ENCODE measurements at places on chromosomes 3 and 15.
A peak's percentile ranks its signal among the peaks of the same experiment; 100 is the strongest.

DNA sequence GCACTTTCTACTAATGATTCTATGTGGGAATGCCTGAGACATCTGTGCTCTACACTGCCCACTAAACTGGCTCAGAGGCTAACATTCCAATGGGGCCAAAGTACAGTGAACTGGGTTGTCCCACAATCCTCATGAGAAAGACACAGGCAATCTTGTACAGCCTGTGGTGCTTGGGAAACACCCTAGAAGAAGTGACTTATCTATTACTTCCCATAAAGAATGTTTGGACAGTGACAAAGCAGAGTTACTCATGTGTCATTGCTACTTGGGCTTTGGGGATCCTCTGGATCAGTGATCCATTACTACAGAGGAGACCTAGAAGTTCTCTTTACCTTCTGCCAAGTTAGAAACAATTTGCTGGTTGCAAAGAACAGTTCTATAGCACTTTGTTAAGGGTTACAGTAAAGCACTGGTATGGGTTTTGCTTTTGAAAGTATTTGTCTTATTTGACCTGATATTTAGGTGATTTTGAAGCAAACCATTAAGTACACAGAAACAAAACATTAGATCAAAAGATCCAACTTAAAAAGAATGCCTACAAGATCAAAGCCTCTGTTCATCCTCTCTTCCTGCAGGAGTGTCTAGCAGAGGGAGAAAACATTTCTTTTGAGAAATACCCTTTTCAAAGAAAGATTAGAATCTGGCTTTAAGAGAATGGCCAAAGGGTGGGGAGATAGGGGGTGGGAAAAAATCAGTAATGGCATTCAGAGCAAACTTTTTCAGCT, 75.8 kb downstream of the CTNNB1 start:
- no peak for DNase-seq

DNA sequence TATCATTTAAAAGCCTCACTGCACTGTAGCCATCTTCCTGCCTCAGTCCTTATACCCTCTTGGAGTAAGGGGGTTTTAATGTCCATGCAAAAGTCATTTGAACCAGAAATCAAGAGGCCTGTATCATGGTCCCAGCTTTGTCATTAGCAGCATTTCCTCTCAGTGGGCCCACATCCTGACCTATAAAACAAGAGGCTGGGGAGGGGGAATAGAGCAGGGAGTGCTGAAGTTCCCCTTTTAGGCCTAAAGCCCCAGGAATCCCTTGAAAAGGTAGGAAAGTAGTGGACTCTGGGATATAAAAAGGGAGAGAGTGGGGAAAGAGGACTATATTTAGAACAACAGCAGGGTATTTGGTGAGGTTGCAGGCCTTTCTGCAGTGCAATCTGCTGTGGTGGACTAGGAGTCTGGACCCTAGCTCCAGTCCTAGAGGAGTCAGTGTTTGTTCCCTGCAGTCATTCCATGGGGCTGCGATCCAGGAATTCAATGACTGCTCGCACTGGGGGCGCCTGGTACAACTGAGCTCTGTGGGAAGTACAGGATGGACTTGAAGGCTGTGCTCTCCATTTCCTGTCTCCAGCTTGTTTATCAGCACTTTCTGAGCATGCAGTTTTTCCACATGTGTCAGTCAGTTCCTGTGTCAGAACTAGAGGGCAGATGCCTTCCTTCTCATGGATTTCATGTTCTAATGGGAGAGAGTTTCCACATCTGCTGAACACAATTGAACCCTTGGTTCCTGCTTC, 46.8 kb downstream of the PDHB start:
- DNase-seq, result no peak

DNA sequence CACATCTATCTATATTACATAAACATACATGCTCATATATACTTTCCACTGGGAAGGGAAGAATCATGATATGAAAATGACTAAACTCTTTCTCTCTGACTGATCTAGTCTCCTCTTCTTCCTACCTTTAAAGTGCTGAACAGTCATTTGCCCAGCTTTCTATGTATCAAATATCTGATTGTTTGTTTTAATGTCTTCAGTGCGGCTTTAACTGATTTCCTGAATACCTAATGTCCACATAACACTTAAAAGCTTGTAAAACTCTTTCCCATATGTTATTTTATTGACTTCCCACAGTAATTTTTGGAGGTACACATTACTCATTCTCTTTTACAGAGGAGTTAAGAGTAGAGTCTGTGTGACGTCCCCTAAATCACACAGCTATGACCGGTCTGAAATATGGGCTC, 28.2 kb downstream of the CPOX start:
- DNase-seq, result no peak

- peak; percentile 55 for DNase-seq
These were observed 57.8 kb downstream of the WNT7A start for GRCh38 chr3:13822042-13822441.

- no peak for DNase-seq
These were observed 82.8 kb upstream of the CPNE4 start for GRCh38 chr3:132117642-132118041.

DNA sequence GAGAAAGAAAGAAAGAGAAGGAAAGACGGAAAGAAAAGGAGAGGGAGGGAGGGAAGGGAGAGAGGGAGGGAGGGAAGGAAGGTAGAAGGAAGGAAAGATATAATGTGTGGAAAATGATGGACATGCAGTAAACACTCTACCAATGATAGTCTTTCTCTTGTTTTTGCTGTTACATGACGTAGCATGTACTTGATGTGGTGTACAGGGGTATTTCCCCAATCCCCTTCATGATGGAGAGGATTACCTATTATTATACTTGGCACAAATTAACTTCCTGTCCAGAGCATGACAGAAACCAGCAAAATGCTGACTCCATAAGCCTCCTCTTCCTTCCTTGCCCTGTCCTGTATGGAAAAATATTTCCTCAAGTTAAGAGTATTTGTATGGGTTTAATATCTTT, 124.4 kb downstream of the B3GALNT1 start:
- no peak for DNase-seq

- no peak for DNase-seq
These were observed 276.7 kb upstream of the SGO1 start for GRCh38 chr3:20462723-20463122.

- DNase-seq, result no peak
These were observed 155.4 kb upstream of the TPM1 start for GRCh38 chr15:62887113-62887570.

DNA sequence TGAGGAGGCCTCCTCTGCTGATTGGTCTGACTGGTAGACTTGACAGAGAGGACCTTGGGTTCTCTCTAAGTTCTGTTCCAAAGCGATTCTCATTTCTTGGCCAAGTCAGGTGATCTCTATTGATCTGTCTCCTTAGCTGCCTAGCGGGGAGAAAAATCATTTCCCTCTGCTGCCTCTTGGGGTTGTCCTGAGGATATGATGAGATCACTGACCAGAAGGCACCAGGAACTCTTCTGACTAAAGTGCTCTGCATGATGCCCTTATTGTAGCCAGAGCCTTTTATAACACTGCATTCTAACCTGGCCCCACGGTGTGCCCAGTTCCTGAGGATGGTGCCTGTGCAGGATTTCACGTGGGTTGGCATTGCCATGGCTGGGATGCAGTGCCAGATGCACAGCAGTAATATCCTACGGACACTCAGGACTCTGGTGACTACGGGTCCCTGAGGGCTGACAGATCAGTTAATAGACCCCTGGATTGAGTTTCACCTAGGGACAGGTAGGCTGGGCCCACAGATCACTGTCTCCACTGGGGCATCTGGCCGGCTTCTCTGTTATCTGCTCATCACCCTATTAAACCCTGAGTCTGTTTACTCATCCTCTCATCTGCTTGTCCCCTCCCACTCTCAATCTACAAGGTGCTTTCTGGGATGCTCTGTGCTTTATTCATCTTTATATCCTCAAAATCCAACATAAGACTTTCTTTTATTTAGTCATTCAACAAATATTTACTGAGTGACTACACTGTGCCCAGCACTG, 3.9 kb upstream of the HEG1 start:
- no peak for DNase-seq

DNA sequence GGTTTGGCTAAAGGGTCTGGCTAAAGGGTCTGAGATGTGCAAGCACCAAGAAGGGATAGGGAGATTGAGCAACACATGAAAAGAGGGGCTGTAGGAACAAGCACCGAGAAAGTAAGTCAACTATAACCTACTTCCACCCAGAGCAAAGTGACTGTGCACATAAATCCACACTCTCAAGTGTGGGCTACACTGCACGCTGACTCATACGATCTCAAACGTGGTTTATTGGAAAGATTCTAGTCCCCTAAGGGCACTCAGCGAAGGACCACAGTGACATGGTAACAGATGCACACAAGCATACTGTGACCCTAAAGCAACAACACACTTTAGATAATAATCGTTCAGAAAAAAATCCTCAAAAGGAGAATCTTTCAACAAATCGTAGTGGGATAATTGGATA, 48.0 kb downstream of the EHHADH start:
- DNase-seq, result no peak

GRCh38 chr15:51579012-51579411, 43.6 kb downstream of the DMXL2 start:
- DNase-seq, result no peak

DNA sequence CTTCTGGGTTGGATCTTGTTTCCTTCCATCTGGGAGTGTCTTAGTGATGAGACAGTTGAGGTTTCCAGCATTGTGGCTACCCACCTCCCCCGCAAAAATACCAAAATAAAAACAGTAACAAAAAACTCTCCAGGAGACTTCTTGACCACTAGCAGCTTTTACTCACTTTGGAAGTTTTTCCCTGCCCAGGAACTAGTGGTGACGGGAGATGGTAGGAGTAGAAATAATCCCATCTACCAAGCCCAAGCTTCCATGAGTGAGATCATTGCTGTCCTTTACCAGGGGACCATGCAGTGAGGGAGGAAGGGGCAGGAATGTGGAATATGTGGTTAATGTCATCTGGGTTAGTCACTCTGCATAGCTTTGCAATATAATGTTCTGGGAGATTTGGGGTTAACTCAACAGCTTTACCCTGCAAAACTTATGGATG, 187.7 kb downstream of the ITPR1 start:
- no peak for DNase-seq

- no peak for DNase-seq
These were observed 36.3 kb downstream of the TRIP4 start for GRCh38 chr15:64423970-64424369.

- no peak for DNase-seq
These were observed 70.9 kb upstream of the ST8SIA2 start for GRCh38 chr15:92322566-92323355.

DNA sequence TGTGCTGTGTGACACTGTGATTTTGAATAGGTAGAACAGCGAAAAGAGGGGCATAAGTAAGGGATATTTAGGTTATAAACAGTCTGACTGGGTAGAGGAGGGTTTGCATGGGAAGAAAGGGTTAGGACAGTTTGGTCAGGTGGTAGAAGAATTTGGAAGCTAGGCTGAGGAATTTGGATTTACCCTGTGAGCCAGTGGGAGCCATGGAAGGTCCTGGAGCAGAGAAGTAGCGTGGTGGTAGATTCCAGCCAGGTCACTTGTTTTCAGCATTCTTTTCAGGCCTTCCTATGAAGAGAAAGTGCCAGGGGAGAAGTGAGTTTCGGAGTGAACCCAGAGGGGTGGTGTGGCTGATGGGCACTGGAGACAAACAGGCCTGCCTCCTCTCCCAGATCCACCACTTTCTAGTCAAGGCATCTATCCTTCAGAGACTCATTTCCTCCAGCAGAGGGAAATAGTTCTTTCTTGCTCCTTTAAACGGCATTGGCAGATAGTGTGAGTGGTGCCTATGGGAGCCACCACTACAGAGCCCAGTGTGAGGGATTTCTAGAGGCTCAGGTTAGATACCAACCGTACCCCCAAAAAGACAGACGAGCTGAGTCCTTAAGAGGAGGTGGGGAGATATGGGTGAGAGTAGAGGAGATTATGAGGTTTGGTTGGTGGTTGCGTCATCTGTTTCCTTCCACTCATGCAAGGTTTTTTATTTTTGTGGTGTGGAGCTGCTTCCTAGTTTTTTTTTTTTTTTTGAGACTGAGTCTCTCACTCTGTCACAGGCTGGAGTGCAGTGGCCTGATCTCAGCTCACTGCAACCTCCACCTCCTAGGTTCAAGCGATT, 21.2 kb downstream of the PXK start:
- DNase-seq, result no peak

- DNase-seq, result no peak
These were observed 47.6 kb upstream of the ANP32A start for GRCh38 chr15:68868296-68868695.

DNA sequence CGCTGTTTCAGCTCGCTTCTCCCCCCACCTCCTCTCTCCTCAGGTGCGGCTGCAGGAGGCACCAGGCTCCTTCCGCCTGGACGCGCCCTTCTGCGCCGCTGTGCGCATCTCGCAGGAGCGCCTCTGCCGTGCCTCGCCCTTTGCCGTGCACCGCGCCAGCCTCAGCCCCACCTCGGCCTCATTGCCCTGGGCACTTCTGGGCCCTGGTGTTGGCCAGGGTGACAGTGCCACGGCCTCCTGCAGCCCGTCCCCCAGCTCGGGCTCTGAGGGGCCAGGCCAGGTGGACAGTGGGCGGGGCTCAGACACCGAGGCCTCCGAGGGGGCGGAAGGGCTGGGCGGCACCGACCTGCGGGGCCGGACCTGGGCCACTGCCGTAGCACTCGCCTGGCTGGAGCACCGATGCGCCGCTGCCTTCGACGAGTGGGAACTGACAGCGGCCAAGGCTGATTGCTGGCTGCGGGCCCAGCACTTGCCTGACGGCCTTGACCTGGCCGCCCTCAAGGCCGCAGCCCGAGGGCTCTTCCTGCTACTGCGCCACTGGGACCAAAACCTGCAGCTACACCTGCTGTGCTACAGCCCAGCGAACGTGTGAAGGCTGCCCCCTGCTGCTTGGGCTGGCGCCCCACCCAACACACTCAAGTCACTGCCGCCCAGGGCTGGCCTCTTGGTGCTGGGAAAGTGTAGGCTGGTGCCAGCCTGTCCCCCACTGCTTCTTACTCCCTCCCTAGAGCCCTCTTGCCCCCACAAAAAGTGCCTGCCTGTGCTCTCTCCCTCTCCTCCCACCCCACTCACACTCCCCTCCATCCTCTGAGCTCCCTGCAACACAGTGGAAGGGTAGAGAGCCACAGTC, 7.1 kb downstream of the ALG3 start:
- no peak for DNase-seq

DNA sequence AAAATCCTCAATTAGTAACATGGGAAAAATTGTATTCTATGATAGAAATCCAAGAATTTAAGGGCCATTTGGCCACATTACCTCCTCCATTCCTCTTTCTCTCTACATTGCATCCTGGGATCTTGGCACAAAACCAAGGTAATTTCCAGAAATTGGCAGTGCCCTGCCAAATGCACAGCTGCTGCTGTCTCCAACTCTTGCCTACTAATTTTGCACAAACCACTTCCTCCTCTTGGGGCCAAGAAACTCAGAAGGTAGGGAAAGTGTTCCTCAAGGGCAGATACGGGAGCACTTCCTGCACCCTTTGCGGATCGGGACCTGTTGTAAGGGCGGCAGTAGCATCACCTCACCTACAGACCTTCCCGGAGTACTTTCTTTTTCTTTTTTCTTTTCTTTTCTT, 57.8 kb downstream of the MAP3K13 start:
- no peak for DNase-seq

DNA sequence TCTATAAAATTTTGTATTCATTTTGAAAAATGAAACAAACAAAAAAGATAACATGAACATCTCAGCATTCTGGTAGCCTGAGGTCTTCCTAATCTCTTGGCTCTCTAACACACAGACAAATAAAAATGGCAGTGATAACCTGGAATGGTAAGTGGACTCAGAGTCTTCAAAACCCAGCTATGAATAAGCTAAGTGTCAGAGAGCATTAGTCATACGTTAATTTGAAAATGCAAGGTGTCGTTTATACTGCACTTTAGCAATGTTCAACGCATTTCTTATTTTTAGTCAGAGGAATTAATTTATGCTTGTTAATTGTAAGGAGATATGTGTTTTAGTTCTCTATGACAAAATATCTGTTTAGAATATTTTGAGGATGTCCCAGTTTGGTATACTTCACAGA, 294.3 kb downstream of the NEK10 start:
- DNase-seq, result no peak

- DNase-seq, result no peak
These were observed 112.5 kb upstream of the THBS1 start for GRCh38 chr15:39468331-39468730.

Data from HCT116 (cell line).